Stimulated activated CD4-positive, alpha-beta T cell treated with anti-CD3 and anti-CD28 coated beads, Interleukin-1b, Interleukin-23, amount 100 ng/mL, for 1 hour (primary cell): ENCODE measurements at places on chromosomes 7 and 10.

GRCh38 chr10:122171302-122172075 lies 99.6 kb upstream of the BTBD16 start:
- DNase-seq, result no peak

DNA sequence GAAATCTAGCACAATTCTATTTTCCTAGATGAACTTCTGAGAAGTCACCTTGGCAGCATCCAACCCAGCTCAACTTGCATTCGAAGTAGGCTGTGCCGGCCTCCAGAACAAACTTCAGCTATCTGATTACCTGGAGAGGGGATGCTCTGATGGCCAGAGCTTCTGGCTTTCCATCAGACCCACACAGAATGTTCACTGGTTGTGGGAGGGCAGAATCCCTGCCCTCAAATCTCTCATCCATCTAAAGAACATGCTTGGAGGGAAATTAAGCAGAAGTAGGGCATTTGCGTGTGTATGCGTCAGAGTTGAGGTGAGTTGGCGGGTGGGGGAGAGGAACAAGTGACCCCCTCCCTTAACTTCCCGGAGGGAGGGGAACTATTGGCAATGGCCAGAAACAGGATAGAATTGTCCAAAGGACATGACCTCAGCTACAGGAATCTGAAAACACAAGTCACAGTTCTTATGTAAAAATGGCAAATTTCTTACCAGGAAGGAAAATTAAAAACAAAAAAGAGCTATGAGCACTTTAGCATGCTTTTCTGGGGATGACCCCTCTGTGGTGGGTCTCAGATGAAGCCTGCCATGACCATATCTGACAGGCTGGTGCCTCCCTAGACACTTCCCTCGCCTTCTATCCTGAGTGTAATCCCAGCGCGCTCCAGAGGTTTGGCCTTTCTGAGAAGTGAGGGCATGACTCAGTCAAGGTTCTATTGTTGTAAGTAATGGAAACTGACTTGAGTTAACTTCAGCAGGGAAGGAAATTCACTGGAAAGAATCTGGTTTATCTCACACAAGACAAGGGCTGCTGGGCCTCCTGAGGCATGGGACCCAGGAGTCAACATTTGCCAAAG lies 278.8 kb downstream of the RPS24 start:
- DNase-seq, result no peak

DNA sequence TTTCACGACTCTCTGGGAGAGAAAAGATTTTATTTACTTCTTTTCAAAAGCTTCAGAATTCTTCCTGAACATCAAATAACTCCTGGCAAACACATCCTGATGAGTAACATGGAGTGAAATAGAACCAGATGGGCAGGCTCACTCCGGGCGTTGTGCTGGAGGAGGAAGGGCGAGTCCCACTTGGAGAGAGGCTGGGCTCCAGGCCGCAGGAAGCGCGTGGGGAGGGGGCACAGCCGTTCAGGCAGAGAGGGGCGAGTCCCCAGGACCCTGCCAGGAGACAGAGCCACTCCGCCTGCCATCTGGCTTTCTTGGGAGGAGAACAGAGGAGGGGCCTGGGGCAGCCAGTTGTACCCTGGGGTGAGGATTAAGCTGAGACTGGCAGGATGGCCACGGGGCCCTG lies 265.9 kb upstream of the ZMIZ1 start:
- no peak for DNase-seq

GRCh38 chr10:45418417-45418848 lies 44.4 kb downstream of the ALOX5 start:
- no peak for DNase-seq

DNA sequence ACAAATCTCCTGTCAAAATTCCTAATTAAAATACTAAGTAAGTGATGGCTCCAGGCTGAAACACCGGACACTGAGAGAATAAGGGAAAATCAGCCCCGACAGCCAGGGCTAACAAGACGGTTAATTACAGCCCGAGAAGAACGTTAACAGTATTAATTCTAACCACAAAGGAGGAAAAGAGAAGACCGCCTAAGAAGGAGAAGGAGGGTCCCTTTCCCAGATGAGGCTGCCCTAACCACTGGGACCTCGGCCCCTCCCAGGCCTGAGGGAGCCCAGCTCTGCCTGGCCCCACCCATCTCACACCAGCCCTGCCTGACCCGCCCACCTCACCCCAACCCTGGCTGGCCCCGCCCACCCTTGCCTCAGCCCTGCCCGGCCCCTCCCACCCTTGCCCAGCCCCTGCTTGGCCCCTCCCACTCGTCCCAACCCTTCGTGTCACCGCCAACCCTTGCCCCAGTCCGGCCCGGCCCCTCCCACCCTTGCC lies 51.3 kb downstream of the PWWP2B start:
- no peak for DNase-seq

GRCh38 chr7:39958038-39958437 lies 8.0 kb downstream of the CDK13 start:
- DNase-seq, result no peak

GRCh38 chr7:21358648-21359047 lies 69.2 kb upstream of the SP4 start:
- no peak for DNase-seq

GRCh38 chr7:34096777-34097176 lies 191.4 kb downstream of the BMPER start:
- no peak for DNase-seq

DNA sequence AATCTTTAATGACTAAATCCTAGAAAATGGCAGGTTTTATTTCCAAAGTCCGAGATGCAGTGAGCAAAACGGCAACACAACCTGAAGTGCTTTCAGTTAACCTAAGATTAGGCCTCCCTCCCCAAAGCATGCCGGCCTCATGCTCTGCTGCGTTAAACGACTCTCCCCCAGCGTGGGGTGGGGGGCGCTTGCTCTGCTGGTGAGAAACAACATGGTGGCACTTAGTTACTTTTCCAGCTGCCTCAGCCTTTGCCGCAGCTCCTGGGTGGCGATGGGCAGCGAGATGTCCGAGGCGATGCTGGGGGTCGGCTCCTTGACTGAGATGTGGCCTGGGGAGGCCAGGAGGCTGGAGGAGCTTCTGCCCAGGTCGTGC lies 36.7 kb upstream of the NCAPG2 start:
- DNase-seq, result no peak

- no peak for DNase-seq
Measured at GRCh38 chr10:129972145-129972965, 8.3 kb upstream of the EBF3 start.

DNA sequence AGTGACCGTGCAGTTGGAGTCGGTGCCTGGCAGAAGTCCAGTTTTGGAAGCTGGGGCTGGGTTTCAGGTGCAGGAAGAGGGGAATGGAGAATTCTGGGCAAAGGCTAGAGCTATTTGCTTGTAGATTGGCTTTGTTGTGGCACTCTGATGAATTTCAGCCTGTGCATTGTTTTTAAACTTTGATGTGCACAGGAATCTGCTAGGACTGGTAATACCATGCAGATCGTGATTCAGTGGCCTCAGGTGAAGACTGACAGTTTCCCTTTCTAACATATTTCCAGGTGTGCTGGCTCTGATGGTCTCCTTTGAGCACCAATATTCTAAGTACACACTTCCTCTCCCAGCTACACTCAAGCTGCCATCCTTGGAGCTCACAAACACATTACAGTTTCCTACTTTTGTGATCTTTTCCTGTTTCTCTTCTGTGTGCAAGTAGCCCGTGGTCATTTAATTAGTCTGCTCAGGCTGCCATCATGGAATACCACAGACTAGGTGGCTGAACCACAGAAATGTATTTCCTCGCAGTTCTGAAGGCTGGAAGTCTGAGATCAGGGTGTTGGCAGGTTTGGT lies 55.6 kb downstream of the NOC3L start:
- no peak for DNase-seq

DNA sequence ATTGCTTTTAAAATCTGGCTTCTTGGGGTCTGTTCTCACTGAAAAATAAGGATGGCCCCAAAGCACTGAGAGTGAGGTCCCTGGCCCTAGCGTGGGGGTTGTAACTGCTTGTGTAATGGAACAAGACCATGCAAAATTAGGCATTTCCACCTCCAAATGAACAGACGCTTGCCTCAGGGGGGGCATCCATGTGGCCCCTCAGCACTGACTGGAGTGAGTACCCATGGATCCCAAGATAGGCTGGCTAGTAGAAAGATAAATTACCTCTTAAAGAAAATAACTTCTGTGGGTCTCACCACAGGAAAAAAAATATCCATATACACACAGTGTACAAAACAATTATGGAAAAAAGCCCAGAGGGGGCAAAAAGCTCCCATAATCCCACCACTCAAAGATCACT lies 15.2 kb upstream of the CPA1 start:
- no peak for DNase-seq

- DNase-seq, result no peak
Measured at GRCh38 chr10:20990604-20991003, 93.5 kb upstream of the NEBL start.

DNA sequence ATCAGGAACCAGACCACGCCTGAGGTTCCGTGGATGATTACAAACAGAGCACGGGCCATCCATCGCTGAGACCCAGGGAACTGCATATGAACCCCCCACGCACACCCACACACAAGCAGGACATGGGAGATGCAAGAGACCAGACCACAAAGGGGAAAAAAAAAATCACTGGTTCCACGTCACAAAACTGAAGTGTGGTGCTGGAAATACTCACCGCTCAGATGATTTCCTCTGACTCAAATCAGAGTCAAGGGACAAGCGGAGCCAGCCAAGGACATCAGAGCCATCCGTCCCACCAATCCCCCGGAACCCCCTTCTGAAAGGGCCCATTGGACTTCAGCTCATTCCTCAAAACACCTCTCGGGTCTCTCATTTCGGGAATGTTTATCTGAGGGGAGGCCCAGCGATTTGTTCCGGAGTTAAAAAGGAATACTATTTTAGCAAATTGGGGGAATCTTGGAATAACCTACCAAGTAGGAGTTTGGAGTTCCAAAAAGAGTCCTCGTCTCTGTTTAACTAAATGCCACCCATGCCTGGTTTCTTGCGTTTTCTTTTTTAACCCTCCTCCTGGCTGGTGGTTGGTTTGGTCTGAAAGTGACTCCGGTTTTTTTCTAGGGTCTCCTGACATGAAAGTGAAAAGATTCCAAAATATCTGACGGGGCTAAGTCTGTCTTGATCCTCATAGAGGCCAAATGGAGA lies 15.0 kb downstream of the SNX8 start:
- DNase-seq, result no peak

GRCh38 chr10:124486635-124487034 lies 25.0 kb downstream of the LHPP start:
- DNase-seq, result no peak

- DNase-seq, result no peak
Measured at GRCh38 chr7:154770962-154771361, 232.0 kb downstream of the PAXIP1 start.

DNA sequence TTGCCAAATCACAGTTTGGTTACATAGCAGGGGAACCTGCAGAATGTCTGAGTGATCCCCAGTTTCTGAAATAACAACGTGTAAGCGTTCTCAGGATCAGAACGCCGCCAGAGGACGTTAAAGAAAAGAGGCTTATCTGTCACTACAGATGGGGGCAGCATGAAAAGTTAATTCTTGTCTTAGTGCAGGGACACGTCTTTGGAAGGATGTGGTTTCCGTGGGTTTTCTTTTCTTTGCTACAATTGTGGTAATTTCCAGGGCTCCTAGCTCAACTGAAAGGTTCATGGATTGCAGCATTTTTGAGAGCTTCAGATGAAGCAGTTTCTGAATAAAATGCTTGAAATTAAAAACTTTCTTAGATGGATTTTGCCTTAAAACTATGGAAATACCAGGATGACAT lies 106.6 kb downstream of the PRKCQ start:
- peak; percentile 7 for DNase-seq

DNA sequence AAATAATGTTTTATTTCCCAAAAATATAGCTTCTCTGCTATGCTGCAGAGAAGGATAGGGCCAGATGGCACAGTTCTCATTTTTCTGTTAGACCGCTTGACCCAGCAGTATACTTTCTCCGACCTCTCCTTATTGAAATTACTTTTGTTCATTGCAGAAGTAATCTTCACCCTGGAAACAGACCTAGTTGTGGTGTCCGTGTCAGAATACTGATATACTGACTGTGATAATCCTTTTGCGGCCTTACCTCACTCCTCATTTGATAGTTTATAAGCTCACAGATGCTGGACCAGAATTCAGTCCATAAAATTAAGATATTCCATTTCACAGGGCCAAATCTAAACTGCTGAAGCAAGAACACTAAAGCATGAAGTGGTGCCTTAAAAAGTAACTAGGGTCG lies 260.6 kb upstream of the DKK1 start:
- DNase-seq, result no peak

- no peak for DNase-seq
Measured at GRCh38 chr7:2008101-2008935, 224.4 kb downstream of the MAD1L1 start.

- DNase-seq, result no peak
Measured at GRCh38 chr10:21888959-21889358, 114.6 kb downstream of the DNAJC1 start.

GRCh38 chr10:32349968-32350738 lies 3.2 kb upstream of the EPC1 start:
- no peak for DNase-seq

DNA sequence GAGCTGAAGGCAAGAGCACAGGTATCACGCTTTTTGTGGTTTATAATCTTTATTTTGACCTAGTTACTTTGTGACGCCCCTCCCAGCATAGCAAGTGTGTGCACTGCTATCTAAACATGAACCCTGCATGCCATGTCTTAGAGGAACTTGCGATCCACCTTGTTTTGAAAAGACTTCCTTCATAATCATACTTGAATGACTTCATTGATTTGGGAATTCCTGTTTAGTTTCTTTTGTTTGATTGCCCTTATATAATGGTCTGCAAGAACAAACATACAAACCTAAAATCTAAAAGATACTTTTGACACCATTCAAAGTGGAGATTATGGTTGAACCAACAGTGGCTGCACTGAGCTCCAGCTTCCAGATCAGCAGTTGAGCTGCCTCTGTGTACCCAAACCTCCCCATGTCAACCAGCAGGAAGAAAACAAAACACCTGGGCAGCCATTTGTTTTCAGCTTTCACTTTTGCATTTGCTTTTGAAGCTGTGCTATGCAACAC lies 132.6 kb downstream of the CELF2 start:
- no peak for DNase-seq

GRCh38 chr10:16941870-16942269 lies 124.6 kb upstream of the RSU1 start:
- DNase-seq, result no peak

DNA sequence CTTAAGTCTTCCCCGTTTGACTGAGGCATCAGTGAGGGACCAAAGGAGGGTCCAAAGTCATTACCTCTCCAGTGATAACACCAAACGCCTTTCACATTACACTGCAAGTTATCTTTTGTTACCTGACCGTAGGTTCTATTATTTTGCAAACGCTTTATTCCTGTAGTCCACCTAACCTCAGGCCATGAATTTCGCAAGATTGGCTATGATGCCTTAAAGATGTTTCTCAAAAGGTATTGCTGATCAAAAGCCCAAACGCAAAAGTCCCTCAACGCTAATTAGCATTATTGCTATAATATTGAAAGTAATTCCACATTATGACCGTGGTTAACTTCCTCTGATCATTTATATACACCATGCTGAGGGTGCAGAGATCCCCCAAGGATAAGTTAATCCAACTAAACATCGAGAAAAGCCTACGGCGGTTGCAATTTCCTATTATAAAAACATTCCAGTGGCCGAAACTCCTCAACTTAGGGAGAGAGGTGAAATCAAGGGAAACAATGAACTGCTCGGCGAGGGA lies 649 bp downstream of the DNA2 start:
- DNase-seq, result no peak
